ENCODE measurements at places on chromosomes 6 and 20. TPM values are rescaled to one million over a fixed set of nuclear protein-coding genes. Genes with fewer than 3 reads are reported as not detected.

DNA sequence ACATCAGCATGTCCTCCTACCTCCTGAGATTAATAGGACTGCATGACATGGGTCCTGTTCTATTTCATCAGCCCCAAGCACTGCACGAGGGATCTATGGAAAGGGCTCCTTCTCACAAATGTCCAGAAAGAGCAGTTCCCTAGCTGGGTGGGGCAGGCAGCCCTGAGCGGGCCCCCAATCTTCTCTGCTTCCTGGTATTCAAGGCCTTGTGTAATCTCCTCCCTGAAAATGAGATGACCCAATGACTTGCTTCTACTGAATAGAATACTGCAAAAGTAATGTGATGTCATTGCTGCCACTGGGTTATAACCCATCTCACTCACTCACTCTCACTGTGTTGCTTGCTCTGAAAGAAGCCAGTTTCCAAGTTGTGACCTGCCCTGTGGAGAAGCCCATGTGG is 126.4 kb downstream of the OPRM1 start:
- no peak overlapping the region for H3K4me3 ChIP-seq
- H3K4me1 ChIP-seq, result peaks cover 28% of the 10 kb centered on the region
- no peak for DNase-seq
- H3K27me3 ChIP-seq, result no peaks in the 10 kb centered on the region
- no peak overlapping the region for H3K27ac ChIP-seq

DNA sequence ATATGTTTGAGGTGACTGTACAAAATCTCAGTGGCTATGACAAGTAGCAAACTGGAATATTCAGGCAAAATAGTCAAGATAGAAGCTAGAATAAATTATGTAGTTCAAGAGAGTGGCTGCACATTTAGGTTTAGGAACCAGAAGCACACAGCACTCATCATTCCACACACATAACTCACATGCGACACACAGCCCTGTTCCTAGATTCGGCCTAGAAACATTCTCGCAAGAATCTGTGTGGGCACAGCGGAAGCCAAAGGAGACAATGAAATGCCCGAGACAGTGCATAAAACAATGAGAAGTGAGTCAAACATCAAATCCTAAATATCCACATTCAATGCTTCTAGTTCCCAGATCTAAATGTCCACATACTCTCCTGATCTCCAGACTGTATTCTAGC is 9.5 kb upstream of the SUPT3H start:
- no peaks in the 10 kb centered on the region for H3K27me3 ChIP-seq
- no peaks in the 10 kb centered on the region for H3K4me1 ChIP-seq
- H3K27ac ChIP-seq, result no peak overlapping the region
- DNase-seq, result no peak
- no peaks in the 10 kb centered on the region for H3K36me3 ChIP-seq
- no peak overlapping the region for H3K4me3 ChIP-seq

GRCh38 chr20:3663031-3663701 is at the start of gene GFRA4:
Gene GFRA4 (minus strand): TSS chr20:3663399. CDS start chr20:3663399, 0 bp downstream.
- peaks cover 24% of the 10 kb centered on the region for H3K4me1 ChIP-seq
- no peak within 1 kb of the TSS for H3K27ac ChIP-seq
- H3K36me3 ChIP-seq, result no peaks in the 10 kb centered on the region

DNA sequence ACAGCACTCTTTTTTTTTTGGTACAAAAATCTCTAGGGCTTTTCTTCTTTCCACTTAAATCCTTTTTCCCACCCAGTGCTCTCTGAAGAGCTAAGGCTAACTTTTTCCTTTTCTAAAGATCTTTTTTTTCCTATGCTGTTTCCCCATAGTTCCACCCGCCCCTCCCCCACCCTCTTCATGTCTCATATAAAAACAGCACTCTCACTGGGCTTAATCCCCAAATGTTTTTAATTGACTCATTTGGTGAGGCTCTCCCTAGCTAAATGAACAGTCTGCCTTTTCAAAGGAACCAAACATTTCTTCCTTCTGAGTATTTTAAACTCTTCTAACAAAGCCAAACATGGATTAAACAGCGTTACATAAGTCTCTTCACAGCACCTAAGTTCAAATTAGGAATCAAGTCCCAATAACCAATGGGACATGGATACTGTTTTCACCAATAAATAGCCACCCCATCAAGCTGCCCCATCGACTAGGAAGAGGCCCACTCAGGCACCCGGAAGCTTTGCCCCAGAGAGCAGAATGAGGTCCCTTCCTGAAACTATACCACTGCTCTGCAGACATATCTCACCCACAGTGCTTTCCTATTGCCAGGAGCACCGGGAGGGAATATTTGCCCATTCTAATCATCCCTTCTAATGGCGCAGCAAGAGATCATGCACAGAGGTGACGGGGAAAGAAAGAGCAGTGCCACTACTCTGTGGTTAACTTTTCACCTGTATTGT is 63.7 kb downstream of the ATXN1 start:
- no peak overlapping the region for H3K27ac ChIP-seq
- peak overlapping the region; percentile 15 for H3K4me3 ChIP-seq
- no peaks in the 10 kb centered on the region for H3K36me3 ChIP-seq
- peaks cover 44% of the 10 kb centered on the region for H3K4me1 ChIP-seq
- no peaks in the 10 kb centered on the region for H3K27me3 ChIP-seq

DNA sequence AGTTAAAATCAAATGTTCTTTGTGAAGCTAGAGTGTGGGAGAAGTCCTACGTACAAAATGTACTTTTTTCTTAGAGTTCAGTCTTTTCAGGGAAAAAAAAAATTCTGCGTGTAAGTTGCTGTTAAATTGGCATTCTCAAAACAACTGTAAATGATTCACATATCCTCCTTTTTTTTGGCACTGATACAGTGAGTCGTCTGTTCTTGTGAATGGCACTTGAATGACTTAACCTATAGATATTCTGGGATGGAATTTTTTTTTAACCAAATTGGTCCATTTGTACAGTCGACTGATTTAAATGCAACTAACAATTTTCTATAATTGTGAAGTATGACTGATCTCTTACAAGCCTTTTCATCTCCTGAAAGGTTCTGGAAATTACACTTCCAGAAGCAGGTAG is 5.5 kb upstream of the JAG1 start:
- H3K4me1 ChIP-seq, result peaks cover 7% of the 10 kb centered on the region
- H3K27me3 ChIP-seq, result peaks cover 31% of the 10 kb centered on the region
- no peak for DNase-seq
- H3K27ac ChIP-seq, result no peak overlapping the region

DNA sequence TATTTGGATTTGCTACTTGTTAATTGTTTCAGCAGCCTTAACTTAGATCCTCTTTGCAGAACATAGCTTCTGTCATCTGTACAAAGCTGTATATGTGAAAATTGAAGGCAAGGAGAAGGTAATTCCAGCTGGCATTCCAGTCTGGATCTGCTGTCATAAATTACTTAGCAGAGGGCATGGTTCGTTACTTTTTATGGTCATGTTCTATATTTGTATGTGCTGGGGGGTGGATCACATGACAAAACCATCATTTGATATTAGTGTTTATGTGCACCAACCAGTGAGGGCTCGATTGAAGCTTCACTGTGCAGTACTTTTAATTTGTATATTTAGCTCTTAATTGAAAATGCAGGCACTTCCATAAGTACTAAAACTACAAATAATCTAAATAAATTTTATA is 80.2 kb downstream of the CAP2 start:
- no peaks in the 10 kb centered on the region for H3K36me3 ChIP-seq
- no peak overlapping the region for H3K27ac ChIP-seq
- H3K4me1 ChIP-seq, result no peaks in the 10 kb centered on the region
- no peak overlapping the region for H3K4me3 ChIP-seq
- DNase-seq, result no peak

- no peak overlapping the region for H3K27ac ChIP-seq
- H3K4me3 ChIP-seq, result no peak overlapping the region
- no peak for DNase-seq
Observed at GRCh38 chr6:94144807-94145206, 725.4 kb upstream of the EPHA7 start.

- peak overlapping the region; percentile 19 for H3K4me3 ChIP-seq
- H3K4me1 ChIP-seq, result peaks cover 10% of the 10 kb centered on the region
- H3K36me3 ChIP-seq, result no peaks in the 10 kb centered on the region
- DNase-seq, result no peak
Observed at GRCh38 chr6:154277629-154278017, 79.0 kb downstream of the IPCEF1 start.

- no peak overlapping the region for H3K27ac ChIP-seq
- H3K4me1 ChIP-seq, result no peaks in the 10 kb centered on the region
- H3K4me3 ChIP-seq, result no peak overlapping the region
- no peak for DNase-seq
- H3K36me3 ChIP-seq, result no peaks in the 10 kb centered on the region
Observed at GRCh38 chr6:2733736-2734480, 16.8 kb downstream of the MYLK4 start.

GRCh38 chr20:38191654-38192053 is 26.6 kb upstream of the TGM2 start:
- no peaks in the 10 kb centered on the region for H3K4me1 ChIP-seq
- no peaks in the 10 kb centered on the region for H3K36me3 ChIP-seq
- no peak overlapping the region for H3K27ac ChIP-seq
- peaks cover 6% of the 10 kb centered on the region for H3K27me3 ChIP-seq

DNA sequence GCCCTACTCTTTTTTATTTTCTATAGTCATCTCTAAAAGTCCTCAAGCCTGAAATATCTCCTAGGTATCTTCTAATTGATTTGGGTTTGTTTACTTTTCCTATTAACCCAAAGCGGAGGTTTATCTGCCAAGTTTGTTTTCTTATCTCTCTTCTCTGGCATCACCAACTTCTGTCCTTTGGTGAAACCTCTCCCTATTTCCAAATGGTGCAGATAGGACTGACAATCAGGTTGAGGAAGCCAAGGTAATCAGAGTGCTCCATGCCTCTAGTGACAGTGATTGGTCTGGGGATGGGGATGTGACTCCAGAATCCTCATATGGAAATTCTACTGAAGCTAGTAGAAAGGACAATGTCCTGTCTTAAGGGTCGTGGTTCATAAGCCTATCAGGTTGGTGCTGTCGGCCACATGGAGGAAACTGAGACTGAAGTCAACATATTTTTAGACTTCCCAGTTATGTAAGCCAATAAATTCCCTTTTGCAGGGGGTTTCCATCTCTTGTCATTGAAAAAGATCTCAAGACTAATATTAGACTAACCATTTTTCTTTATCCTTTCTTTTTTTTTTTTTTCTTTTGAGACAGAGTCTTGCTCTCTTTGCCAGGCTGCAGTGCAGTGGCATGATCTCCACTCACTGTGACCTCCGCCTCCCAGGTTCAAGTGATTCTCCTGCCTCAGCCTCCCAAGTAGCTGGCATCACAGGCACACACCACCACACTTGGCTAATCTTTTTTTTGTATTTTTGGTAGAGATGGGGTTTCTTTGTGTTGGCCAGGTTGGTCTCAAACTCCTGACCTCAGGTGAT is 28.0 kb downstream of the KIF6 start:
- DNase-seq, result no peak
- no peaks in the 10 kb centered on the region for H3K36me3 ChIP-seq
- H3K4me1 ChIP-seq, result no peaks in the 10 kb centered on the region
- H3K27ac ChIP-seq, result no peak overlapping the region
- H3K4me3 ChIP-seq, result no peak overlapping the region

- DNase-seq, result no peak
- H3K4me1 ChIP-seq, result peaks cover 4% of the 10 kb centered on the region
- no peak overlapping the region for H3K27ac ChIP-seq
- H3K36me3 ChIP-seq, result no peaks in the 10 kb centered on the region
- no peak overlapping the region for H3K4me3 ChIP-seq
Observed at GRCh38 chr6:56909115-56909907, 45.6 kb upstream of the BEND6 start.

- no peaks in the 10 kb centered on the region for H3K4me1 ChIP-seq
- no peak overlapping the region for H3K27ac ChIP-seq
- H3K36me3 ChIP-seq, result no peaks in the 10 kb centered on the region
- H3K27me3 ChIP-seq, result no peaks in the 10 kb centered on the region
- no peak for DNase-seq
- no peak overlapping the region for H3K4me3 ChIP-seq
Observed at GRCh38 chr20:6277661-6278240, 154.9 kb upstream of the FERMT1 start.

DNA sequence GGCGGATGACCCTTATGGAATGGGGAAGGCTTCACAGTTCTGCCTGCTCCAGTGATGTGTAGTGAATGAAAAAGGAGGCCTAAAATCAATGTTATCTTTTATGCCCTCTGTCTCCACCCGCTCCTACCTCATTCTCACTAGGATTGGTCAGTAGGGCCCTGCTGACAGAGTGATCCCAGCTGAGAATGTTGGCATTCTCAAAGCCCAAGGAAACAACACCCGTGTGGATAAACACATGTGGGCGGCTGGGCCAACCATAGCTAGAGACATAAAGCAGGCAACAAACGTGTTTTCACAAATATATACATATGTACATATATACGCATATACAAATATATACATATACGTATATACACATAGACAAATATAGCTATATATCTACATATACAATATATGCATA is 4.5 kb downstream of the RIPK1 start:
- no peak overlapping the region for H3K27ac ChIP-seq
- H3K36me3 ChIP-seq, result peaks cover 34% of the 10 kb centered on the region
- peaks cover 61% of the 10 kb centered on the region for H3K4me1 ChIP-seq
- H3K4me3 ChIP-seq, result no peak overlapping the region
- H3K27me3 ChIP-seq, result no peaks in the 10 kb centered on the region

DNA sequence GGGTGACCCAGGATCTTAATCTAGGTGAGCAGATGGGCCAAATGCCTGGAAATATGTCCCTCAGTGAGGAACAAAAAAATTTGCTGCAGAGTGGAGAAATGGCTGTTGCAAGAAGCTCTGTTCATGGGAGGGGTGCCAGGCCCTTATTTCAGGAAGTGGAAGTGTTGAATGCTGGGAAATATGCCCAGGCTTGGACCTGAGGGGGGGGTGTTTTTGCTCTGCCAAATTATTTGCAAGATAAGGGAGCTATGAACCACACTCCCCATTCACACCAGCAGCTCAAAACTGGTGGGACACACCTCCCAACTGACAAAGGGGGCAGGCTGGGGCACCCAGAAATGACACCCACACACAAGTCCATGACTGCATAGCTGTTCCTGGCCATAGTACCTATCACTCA is 8.7 kb downstream of the CST4 start:
- no peaks in the 10 kb centered on the region for H3K27me3 ChIP-seq
- no peak overlapping the region for H3K4me3 ChIP-seq
- no peaks in the 10 kb centered on the region for H3K36me3 ChIP-seq
- H3K27ac ChIP-seq, result no peak overlapping the region
- H3K4me1 ChIP-seq, result no peaks in the 10 kb centered on the region

- DNase-seq, result peak; percentile 75
- peak overlapping the region; percentile 83 for H3K4me3 ChIP-seq
- H3K27me3 ChIP-seq, result no peaks in the 10 kb centered on the region
Observed at GRCh38 chr20:41693136-41693979, 75.2 kb upstream of the CHD6 start.

DNA sequence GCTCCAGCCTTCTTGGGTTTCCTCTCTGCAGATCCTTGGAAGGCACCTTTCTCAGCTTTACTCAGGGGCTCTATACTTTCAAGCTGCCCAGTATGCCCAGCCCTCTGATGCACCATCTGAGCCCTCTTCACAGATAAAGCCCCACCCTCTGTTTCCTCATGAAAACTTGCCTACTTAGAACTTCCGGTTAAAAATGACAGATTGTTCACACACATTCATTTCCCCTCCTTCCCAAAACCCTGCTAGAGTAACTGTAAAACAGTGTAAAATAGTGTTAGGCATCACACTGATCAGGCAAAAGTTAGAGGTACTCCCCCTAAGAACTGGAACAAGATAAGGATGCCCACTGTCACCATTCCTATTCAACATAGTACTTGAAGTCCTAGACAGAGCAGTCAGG is 14.0 kb upstream of the GCM1 start:
- no peaks in the 10 kb centered on the region for H3K4me1 ChIP-seq
- H3K27ac ChIP-seq, result no peak overlapping the region
- H3K27me3 ChIP-seq, result no peaks in the 10 kb centered on the region
- H3K4me3 ChIP-seq, result no peak overlapping the region
- H3K36me3 ChIP-seq, result no peaks in the 10 kb centered on the region

The PPIL1 gene
- 2.2 TPM for total RNA-seq

The C20orf202 gene
- not detected for total RNA-seq

The STMN3 gene
- total RNA-seq, result 127 TPM
